ENCODE measurements at places on chromosomes 4 and X. TPM values are rescaled to one million over a fixed set of nuclear protein-coding genes. Genes with fewer than 3 reads are reported as not detected.

DNA sequence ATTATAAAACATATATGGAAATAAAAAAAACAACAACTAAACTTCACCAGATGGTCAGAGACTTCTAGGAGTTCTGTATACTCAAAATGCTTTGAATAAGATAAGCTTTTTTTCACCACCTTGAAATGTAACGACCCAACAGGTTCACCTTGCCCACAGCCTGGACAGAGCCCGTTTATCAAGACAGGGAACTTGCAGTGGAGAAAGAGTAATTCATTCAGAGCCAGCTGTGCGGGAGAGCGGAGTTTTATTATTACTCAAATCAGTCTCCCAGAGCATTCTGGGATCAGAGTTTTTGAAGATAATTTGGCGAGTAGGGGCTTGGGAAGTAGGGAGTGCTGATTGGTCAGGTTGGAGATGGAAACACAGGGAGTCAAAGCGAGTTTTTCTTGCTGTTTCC, 38.5 kb downstream of the AGA start:
- no peaks in the 10 kb centered on the region for H3K4me1 ChIP-seq
- no peak for DNase-seq

DNA sequence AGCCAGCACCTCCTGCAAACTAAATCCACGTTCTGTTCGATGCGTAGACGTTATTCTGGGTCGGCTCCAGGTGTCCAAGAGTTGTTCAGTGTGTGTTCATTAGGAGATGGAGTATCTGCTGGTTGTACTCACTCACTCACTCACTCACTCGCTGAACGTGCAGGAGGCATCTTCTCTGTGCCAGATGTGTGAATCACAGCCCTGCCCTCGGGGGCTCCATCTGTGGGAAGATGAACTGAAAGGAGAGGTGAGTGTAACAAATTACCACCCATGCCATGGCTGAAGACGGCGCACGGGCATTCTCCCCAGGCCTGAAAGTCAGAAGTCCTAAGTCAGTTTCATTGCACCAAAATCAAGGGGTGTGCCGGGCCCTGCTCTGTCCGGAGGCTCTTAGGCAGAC, 16.1 kb downstream of the NSG1 start:
- H3K4me3 ChIP-seq, result no peak overlapping the region
- no peaks in the 10 kb centered on the region for H3K36me3 ChIP-seq
- H3K4me1 ChIP-seq, result no peaks in the 10 kb centered on the region
- H3K27ac ChIP-seq, result no peak overlapping the region
- no peak for DNase-seq
- no peaks in the 10 kb centered on the region for H3K27me3 ChIP-seq

DNA sequence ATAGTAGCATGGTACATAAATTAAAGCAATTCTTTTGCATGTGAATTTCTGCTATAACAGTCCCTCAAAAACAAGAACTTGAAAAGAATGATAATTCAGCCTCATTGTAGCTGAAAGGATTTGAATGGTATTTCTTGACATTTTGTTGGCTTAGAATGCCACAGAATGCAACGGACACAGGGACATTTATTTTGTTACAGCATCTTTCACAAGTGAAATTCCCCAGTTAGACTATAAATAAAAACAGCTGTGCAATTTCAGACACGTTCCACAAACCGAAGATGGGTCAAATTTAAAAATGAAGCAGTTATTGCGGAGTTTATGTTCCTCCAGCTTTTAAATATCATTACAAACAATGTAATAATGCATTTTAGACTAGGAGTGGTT, 82.8 kb upstream of the AMELX start:
- no peaks in the 10 kb centered on the region for H3K4me1 ChIP-seq
- no peak overlapping the region for H3K27ac ChIP-seq
- DNase-seq, result no peak
- no peaks in the 10 kb centered on the region for H3K36me3 ChIP-seq
- no peak overlapping the region for H3K4me3 ChIP-seq
- H3K27me3 ChIP-seq, result no peaks in the 10 kb centered on the region

- H3K27ac ChIP-seq, result no peak overlapping the region
- no peaks in the 10 kb centered on the region for H3K4me1 ChIP-seq
- H3K27me3 ChIP-seq, result no peaks in the 10 kb centered on the region
- no peak overlapping the region for H3K4me3 ChIP-seq
Observed at GRCh38 chr4:42122237-42122636, 30.2 kb downstream of the BEND4 start.

DNA sequence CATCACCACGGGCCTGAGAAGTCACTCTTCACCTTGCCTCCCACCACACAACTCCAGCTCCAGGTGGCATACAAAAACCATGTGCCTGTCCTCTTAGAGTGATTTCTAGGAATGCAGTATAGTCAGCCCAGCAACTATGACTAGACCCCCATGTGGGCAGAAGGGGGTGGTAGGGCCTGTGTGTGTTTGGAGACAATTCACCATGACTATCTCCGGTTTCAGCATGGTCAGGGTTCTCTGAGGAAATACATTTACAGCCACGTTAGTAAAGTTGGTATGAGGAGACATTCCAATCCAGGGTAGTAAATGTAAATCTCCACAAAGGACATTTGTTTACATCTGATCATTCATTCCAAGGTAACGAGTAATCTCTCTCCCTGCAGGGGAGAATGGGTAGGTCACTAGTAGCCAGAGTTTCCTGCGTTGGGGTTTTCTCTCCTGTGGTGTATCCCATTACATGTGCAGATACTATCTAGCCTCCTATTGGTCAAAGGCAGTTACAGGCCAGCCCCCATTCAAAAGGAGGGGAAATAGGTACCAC, 4.2 kb upstream of the MTMR1 start:
- H3K27me3 ChIP-seq, result no peaks in the 10 kb centered on the region
- H3K36me3 ChIP-seq, result no peaks in the 10 kb centered on the region
- DNase-seq, result no peak

DNA sequence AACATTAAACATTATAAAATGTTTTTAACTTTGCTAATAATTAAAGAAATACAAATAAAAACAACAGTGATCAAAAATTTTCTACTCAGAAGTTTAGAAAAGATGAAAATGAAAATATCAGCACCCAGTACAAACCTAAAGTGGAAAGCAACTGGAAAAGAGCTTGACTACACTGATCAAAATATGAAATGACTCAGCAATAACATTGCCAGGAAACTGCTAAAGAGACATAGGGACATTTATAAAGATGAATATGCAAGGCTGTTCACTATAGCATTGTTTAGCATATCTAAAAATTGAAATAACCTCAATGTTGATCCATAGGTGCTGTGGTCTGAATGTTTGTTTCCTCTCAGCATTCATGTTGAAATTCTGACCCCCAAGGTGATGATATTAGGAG, 88.5 kb upstream of the NOCT start:
- peaks cover 11% of the 10 kb centered on the region for H3K4me1 ChIP-seq
- H3K27ac ChIP-seq, result no peak overlapping the region
- no peaks in the 10 kb centered on the region for H3K27me3 ChIP-seq
- H3K4me3 ChIP-seq, result no peak overlapping the region

DNA sequence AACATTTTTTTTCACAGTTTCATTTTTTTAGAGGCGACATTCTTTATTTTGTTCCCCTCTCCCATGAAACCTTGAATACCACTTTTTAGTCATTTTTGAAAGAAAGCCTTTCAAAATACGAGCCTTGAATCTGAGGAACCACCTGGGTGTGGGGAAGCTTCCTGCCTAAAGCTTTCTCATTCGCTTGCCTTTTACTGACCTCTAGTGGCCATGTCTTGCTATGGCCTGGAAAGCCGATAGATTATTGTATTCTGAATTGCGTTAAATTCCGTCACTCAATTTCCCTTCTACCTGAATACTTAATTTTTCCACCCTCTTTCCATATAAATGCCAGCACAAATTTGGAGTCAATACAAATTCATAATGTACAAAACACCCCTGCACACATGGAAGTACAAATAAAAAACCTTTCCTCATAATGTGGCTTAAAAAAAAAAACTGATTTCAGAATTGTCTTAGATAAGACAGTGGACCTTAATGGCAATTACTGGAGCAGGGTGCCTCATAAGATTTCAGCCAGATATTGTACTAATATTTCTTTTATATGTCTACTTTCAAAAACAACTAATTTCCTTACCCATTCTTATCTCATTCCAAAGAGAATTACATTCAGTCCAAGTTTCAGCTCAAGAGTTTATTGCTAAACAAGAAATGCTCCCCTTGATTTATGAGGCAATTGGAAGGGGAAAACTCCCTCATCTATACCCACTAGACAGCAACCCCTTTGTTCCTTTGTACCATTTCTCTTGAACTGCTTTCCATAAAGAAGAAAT, 217.9 kb downstream of the CENPC start:
- no peaks in the 10 kb centered on the region for H3K27me3 ChIP-seq
- H3K27ac ChIP-seq, result no peak overlapping the region
- DNase-seq, result peak; percentile 29
- H3K4me3 ChIP-seq, result no peak overlapping the region

DNA sequence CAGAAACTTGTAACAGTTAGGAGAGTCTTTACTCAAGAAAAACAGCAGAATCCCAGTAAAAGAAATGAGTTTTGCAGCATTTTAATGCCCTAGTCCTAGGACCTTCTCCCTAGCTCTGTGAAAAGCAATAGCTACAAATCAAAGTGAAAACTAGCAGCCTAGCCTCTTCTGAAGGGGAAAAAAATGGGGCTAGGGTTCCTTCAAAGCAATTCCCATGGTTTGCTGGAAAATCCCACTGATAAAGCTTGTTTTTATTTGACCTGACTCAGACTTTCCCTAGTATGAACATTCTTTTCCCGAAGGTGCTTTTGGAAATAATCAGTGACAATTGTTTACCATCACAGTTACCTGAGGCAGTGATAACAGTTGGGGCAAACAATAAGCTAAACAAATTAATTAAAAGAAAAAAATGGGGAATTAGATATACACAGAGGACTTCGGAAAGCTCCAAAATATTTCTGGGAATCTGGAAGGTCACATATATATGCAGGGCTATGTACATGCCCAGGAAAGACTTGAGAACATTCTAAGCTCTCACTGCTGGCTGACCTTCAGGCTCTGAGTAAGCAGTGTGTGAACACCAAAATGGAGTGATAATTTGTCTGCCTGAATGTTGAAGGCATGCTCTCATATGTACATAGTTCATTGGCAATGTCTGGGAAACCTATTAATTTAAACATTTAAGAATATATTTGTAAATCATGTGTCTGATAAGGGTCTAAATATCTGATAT, 285.9 kb downstream of the KCTD8 start:
- H3K4me1 ChIP-seq, result no peaks in the 10 kb centered on the region
- H3K27ac ChIP-seq, result no peak overlapping the region
- H3K36me3 ChIP-seq, result no peaks in the 10 kb centered on the region
- no peak overlapping the region for H3K4me3 ChIP-seq
- DNase-seq, result no peak

- DNase-seq, result no peak
- H3K36me3 ChIP-seq, result no peaks in the 10 kb centered on the region
- no peaks in the 10 kb centered on the region for H3K27me3 ChIP-seq
- H3K27ac ChIP-seq, result peak overlapping the region; percentile 83
- H3K4me3 ChIP-seq, result no peak overlapping the region
- peaks cover 17% of the 10 kb centered on the region for H3K4me1 ChIP-seq
Observed at GRCh38 chr4:86908251-86908657, 16.0 kb upstream of the C4orf36 start.

GRCh38 chr4:106767991-106768390, 268.1 kb downstream of the DKK2 start:
- no peaks in the 10 kb centered on the region for H3K36me3 ChIP-seq
- no peak overlapping the region for H3K27ac ChIP-seq
- no peaks in the 10 kb centered on the region for H3K27me3 ChIP-seq
- no peak for DNase-seq
- no peak overlapping the region for H3K4me3 ChIP-seq

DNA sequence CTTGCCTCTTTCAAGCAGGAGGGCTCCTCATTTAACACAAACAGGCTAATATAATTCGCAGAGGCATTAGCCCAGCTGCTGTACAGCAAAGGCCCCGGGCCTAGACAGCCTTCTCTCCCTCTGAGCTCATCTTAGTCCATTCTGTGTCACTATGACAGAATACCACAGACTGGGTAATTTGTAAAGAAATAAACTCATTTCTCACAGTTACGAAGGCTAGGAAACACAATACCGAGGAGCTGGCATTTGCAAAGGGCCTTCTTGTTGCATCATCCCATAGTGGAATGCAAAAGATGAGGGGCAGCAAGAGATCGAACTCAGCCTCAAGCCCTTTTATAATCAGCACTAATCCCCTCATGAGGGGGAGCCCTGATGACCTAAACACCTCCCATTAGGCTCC, 48.5 kb downstream of the TSPAN5 start:
- no peak overlapping the region for H3K4me3 ChIP-seq
- no peaks in the 10 kb centered on the region for H3K27me3 ChIP-seq
- H3K27ac ChIP-seq, result no peak overlapping the region
- H3K4me1 ChIP-seq, result peaks cover 15% of the 10 kb centered on the region

GRCh38 chr4:15992167-15992485, 29.2 kb upstream of the FGFBP2 start:
- no peak for DNase-seq
- H3K27me3 ChIP-seq, result no peaks in the 10 kb centered on the region
- no peaks in the 10 kb centered on the region for H3K36me3 ChIP-seq
- no peak overlapping the region for H3K4me3 ChIP-seq

GRCh38 chrX:129071390-129071789, 451.9 kb downstream of the SMARCA1 start:
- H3K4me1 ChIP-seq, result no peaks in the 10 kb centered on the region
- H3K4me3 ChIP-seq, result no peak overlapping the region
- no peak for DNase-seq
- H3K27me3 ChIP-seq, result no peaks in the 10 kb centered on the region

- DNase-seq, result no peak
- H3K4me3 ChIP-seq, result no peak overlapping the region
- H3K27me3 ChIP-seq, result no peaks in the 10 kb centered on the region
- H3K36me3 ChIP-seq, result no peaks in the 10 kb centered on the region
- H3K4me1 ChIP-seq, result no peaks in the 10 kb centered on the region
Observed at GRCh38 chrX:76454456-76454927, 27.0 kb downstream of the MAGEE1 start.

DNA sequence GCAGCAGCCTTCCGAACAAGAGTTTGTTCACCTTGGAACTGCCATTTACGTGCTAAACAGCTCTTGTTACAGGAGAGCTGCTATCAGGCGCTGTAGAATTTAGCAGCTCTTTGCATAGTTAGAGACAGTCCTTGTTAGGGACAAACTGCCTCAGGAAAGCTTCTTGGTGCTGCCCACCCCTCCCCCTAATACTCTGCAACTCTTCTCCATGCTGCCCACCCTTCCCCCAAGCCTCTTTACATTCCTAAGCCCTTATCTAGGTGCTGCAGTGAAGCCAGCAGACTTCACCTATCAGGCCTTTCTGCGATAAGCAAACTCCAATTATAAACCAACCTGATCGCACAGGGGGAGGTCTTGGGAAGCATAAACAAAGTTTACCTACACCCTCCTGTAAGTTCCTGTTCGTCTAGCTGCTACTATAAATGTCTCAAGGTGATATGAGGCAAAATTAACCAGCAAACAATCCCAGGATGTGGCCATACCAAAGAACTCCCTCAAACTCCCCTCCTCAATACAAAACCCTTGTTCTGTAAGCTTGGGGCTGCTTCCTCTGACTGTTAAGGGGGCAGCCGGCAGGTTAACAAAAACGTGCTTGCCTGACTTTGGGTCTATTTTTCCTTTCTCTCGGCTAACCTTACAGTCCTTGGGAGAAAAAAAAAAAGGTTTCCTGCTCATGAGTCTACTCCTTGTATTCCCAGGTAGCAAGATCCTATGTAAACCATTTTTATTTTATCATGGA, 74.0 kb upstream of the GC start:
- DNase-seq, result peak; percentile 54
- no peak overlapping the region for H3K4me3 ChIP-seq
- H3K27ac ChIP-seq, result no peak overlapping the region
- no peaks in the 10 kb centered on the region for H3K4me1 ChIP-seq
- no peaks in the 10 kb centered on the region for H3K27me3 ChIP-seq

Gene ZDHHC15
- total RNA-seq, result 3.9 TPM

Gene GPR78
- not detected for total RNA-seq

Gene SLC6A14
- total RNA-seq, result not detected

Gene STPG2
- total RNA-seq, result 2.8 TPM

Gene BRS3
- total RNA-seq, result not detected

Gene SMIM31
- not detected for total RNA-seq

Gene C1QTNF7
- total RNA-seq, result 1.2 TPM

Gene USP26
- not detected for total RNA-seq

Data from thyroid gland (tissue), 4 donors.